Esophagus squamous epithelium (tissue), 5 donors: ENCODE measurements at places on chromosomes 5 and 9.

GRCh38 chr9:136400038-136400834 lies at the start of gene SNAPC4:
Gene SNAPC4 (minus strand): TSS chr9:136400170. CDS start chr9:136398428, 1,742 bp downstream.
- peak; percentile 23 for DNase-seq

DNA sequence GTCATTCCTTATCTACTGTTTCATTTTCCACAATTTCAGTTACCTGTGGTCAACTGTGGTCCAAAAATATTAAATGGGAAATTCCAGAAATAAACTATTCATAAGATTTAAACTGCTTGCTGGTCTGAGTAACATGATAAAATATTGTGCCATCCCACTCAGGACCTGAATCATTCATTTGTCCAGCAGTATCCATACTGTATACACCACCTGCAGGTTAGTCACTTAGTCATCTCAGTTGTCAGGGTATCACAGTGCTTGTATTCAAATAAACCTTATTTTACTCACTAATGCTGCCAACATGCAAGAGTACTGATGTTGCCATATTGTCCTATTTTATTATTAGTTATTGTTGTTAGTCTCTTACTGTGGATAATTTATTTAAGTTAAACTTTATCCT lies 139.7 kb downstream of the FBXO4 start:
- DNase-seq = no peak

GRCh38 chr9:120693700-120694008 lies 20.6 kb downstream of the MEGF9 start:
- no peak for DNase-seq

DNA sequence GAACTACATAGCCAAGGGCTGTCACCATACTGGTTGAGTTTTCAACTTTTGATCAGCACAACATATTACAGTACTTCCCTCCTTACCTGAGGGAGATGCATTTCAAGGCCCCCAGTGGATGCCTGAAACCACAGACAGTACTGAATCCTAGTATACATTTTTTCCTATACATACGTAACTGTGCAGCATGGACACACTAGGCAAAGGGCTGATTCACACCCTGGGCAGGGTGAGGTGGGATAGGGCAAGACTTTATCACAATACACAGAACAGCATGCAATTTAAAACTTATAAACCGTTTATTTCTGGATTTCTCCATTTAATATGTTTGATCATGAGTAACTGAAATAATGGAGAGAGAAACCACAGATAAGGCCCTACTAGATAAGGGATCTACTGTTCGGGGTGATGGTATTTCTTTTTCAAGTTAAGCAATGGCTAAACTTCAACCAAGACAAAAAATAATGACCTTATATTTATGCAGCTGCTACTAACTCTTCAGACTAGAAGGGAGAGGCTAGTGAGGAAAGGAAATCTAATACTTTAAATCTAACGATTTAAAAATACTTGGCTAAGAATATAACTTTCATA lies 186.9 kb upstream of the GNA14 start:
- no peak for DNase-seq

DNA sequence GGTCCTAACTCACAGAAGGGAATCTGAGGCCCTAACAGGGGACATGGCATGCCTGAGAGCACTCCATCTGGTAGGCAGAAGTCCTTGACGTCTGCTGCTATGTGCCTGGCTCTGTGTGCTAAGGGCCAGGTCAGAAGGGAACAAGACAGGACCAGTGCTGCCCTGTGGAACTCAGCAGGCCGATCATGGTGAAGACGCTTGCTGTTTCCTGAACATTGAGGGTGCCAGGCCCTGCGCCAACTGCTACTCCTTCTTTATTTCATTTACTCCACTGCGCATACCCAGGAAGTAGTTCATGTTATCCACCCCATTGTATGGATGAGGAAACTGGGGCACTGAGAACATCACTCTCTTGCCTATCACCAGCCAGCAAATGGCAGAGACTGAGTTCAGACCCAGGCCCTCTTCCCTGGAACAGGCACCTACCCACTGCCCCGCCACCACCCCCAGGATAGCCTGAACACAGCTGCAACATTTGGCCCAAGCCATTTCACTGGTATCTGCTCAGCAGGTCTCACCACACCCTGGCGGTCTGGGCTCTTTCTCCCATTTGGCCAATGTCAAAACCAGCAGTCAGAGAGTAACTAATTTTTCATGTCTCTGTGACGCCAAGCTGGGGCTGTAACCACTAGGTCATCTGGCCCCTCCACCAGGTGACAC lies 24.8 kb upstream of the FOXI1 start:
- no peak for DNase-seq

GRCh38 chr9:122186301-122186700 lies 26.6 kb downstream of the MORN5 start:
- no peak for DNase-seq

DNA sequence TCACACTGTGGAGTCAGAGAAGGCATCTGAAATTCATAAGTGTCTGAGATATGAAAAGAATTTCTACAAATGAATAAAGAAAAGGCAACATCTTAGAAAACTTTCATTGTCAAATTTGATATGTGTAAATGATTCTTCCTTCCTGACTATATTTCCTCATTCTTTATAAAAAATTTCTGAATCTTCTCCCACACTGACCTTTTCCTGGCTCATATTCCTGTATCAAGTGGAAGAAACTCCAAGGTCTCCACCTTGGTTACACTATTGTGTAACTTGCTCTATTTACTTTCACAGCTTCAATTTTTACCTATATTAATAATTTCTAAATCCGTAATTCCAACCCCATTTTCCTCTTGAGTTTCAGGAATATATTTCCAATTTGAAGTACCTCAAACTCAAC lies 93.5 kb upstream of the FBXL7 start:
- no peak for DNase-seq
